ENCODE measurements at places on chromosomes 7 and 10.

DNA sequence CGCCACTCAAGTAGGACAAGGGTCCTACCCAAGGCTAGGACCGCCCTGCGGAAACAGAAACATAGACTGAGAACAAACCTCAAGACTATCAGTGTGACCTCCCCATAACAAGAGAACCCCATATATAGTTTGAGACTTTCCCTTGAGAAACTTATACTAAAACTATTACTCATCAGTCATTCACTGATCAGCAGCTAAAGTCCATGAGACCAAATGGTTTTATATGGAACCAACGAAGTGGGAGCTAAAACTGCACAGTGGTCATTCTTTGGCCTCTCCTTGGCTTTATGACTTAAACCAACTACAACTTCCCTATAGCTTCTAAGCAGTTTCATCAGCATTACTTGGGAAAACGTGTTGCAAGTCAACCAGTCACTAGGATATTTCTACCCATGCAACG is 13.7 kb upstream of the ZSCAN21 start:
- DNase-seq, result no peak

GRCh38 chr10:49526619-49527018 is 12.3 kb downstream of the ERCC6 start:
- no peak for DNase-seq

DNA sequence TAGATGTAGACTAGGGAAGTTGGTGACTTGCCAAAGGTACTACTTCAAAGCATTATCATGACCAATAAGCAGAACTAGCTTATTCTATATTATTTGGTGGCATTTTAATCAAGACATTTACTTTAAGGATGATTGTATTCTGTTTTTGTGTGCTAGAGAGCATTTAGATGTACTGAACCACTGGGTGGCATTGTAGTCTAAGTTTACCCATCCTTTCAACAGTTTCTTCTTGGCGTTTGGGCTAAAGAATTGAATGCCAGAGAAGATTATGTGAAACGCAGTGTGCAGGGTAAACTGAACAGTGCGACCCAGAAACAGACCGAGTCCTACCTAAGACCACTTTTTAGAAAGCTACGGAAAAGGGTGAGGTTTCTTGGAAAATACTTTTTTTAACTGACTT is 26.8 kb downstream of the PRPF18 start:
- no peak for DNase-seq

DNA sequence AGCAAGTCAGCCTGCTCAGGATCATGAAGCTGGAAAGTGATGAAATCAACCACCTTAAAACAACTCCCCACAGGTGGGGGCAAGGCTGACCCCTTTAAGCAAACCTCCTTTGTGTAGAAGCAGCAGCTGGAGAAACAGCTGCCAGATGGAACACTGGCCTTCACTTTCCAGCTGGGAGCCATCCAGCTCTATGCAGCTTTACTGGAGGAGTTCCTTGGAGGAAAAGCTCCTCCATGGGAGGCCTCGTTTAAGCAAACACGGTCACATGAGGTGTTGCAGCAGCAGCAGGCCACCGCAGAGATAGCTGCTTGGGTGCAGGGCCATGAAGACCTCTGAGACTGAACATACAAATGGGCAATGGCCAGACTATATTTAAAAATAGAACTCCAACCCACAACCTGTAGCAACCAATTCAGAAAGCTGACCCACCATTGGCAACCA is 13.0 kb upstream of the DLG5 start:
- no peak for DNase-seq

GRCh38 chr7:96219378-96220130 is 102.3 kb downstream of the SLC25A13 start:
- DNase-seq, result no peak

DNA sequence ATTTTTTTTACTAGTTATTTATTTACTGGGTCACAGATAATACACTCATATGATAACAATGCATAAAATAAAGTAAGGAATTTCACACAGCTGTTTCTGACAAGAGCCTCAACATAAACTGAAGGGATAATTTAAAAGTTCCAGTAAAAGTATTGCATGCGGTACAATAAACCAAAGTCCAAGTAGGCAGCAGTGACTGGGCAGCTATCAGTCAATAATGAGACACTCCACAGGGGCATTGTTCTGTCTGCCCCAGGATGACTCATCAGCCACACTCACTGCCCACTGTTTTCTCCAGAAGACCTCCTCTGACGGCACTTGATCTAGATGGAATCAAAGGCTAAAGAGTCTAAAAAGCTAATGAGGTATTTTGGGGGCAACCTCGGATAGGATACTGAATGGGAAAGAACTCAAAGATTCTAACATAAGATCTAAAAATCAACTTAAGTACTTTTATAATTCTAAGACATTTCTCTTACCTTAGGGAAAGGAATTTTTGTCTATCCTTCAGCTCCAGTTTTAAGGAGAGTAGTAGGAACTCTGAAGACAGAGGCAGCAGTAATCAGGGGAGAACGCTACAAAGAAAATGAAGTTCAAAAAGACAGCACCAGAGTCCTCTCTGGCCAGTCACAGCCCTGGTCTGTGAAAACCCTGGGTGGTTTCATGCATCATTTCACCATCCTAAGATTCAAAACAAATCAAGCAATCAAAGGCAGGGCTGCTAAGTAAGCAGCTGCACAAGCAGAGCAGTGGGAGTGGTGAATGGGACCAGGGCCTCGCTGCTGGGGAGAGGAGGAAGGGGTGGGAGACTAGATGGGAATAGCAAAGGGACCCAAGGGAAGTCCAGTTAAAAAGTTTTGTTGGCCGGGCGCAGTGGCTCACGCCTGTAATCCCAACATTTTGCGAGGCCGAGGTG is 175.1 kb downstream of the AVL9 start:
- no peak for DNase-seq

DNA sequence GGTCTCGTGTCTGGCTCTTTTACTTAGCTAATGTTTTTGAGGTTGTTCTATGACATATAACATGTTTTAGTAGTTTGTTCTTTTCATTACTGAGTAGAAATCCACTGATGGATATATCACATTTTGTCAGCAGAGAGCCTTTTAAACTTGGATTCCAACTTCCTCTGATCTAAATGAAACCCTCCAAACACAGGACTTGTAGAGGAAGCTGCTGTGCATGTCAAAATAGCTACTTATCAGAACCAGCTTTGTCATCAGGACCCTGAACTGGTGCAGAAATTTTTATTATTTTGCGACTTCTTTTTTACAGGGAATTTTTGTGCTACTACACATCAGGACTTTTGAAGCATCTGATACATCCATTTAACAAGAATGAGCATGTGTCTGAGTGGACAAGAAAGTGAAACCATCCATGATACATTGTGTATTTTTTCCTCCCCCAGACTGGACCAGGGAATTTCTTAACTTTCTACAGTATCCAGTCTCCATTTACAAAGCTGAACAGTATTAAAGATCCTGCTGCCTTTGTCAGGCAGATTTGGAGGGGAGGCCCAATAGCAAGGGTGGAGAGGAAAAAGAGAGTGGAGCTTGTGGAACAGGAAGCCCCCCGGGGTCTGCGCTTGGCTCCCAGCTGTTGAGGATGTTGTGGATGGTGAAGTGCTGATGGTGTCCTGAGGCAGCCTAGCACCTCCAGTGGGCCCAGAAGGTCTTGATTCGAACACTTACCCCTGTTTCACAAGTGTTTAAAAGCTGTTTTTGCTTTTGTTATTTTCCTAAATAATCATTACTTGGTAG is 29.3 kb upstream of the MTPAP start:
- no peak for DNase-seq

DNA sequence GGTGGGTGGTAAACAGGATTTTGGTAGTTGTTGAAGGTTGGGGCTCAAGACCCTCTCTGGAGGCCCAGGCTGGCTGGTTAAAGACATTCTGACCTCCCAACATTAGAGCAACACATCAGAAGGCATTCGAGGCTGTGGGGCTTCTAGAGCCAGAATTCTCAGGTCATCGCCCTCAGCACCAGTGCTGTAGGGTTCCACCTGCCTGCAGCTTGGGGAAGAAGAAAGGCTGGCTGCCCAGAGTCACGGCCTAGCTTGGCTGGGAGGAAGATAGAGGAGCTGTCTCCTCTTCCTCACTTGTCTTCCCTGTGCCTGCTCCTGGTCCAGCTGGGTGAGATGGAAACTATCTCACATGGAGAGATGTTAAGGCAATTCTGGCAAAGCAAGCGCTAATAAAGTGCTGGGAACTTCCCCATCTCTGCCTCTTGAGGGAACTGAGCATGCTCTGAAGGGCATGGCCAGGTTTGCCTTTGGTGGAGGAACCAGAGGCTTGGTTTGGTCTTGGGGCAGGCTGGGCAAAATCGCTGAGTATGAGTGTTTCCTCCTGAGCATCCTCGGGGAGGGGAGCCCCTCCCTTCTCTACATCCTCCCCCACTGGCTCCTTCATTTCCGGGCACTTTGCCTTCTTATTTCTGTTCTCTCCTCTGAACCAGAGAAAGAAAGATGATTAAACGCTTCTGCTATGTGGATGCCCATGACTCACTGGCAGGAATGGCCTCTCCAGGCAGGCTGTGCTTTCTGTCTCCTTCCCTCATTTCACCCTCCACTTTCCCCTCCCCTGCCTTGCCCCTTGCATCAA is 509.0 kb upstream of the PODXL start:
- DNase-seq, result no peak

- no peak for DNase-seq
These were observed 42.3 kb downstream of the SH2D4B start for GRCh38 chr10:80579849-80580637.

- no peak for DNase-seq
These were observed 107.0 kb downstream of the PTPN20 start for GRCh38 chr10:47018026-47018735.

DNA sequence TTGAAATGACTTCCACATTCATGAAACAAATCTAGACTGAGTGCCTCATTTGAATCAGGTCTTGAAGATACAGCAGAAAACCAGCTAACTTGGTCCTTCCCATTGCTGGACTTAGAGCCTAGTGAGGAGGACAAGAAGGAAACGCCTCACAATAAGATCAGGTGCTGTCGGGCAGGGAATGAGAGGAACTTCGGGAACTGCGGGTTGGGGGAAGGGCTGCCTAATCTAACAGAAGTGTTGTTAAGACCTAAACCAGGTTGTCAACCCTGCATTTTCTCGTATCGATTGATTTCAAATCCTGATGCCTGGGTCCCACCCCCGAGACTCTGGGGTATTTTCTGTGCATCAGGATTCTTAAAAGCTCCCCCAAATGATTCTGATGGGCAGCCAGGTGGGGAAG is 26.3 kb downstream of the MACROH2A2 start:
- DNase-seq, result no peak

DNA sequence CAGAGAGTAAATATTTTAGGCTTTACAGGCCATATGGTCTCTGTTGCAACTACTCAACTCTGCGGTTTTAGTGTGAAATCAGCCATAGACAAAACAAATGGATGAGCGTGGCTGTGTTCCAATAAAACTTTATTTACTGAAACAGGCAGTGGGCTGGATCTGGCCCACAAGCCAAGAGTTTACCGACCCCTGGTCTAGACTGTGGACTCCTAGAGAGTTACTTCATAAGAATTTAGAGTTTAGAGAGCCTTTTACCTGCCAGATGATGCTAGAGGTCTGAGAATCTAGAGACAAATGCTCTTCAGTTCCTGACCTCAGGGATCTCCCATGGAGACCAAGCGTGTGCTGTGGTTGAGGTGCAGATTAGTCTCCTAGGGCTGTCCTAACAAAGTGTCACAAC is 174.8 kb downstream of the PTEN start:
- DNase-seq, result no peak

DNA sequence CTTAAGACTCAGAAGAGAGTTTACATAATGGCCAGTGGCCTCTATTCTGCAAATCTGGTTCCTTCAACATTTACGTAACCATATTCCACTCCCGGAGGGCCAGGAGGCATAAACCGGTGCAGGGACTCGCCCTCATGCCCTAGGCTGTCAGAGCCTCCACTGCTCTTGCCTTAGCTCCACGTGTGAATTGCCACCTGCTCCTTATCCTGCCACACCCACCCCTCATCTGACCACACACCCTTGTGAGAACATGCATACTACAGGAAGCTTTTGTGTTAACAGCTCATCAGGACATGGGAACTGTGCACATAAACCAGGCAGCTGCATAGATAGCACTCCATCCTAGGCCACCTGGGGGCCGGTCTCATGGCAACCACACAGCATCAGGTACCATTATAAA is 146.7 kb upstream of the PFKP start:
- no peak for DNase-seq

DNA sequence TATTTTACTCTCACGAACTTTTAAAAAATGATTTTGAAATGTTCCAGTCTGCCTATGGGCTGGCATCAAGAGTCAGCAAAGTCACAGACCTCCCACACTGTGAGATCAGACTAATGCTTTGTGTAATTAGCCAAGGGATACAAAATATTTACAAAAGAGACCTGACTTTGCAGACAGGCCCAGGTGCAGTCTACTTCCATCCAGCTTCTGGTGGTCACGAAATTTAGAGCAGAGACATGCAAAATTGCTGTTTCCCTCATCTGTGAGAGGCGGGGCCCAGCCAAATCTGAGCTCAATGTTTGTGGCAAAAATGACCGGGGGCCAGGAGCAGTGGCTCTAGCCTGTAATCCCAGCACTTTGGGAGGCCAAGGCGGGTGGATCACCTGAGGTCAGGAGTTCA is 82.5 kb upstream of the PITRM1 start:
- no peak for DNase-seq

DNA sequence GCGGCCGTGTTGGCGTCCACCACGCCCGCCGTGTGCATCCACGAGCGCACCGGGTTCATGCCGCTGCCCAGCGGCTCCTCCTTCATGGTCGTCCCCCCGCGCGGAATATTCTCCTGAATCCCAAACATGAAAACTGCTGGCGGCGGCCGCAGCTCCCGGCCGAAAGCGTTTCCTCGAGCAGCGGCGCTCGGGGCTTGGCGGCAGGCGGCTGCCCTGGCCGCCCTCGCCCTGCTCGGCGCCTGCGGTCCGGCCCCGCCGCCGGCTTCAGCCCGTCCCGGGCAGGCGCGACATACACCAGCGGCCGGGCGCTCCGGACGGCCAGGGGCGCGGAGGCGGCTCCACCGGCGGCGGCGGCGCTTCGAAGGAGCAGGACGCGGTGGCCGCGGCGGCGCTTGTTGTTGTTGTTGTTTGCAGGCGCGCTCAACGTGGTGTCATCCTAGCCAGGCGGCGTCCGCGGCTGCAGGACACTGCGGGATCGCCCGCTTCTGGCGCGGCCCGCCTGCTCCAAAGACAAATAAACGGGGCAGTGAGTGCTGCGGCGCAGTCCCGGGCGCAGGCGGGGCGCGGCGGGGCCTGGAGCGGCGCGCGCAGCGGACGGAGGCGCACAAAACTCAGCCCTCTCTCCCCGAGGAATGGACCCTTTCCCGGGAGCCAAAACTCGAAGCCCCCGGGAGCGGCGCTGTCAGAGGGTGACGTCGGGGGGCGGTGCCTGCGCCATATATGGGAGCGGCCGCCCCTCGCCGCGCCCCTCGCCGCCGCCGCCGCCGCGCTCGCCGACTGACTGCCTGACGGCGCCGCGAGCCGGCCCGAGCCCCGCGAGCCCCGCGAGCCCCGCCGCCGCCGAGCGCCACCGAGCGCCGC is at the start of gene EBF3:
Gene EBF3, minus strand, starts transcription at position 634 of the 861 bp plus-strand sequence. Its CDS starts 506 bp downstream, at position 128.
- peak; percentile 68 for DNase-seq
